ENCODE measurements at places on chromosomes 1 and 21.

DNA sequence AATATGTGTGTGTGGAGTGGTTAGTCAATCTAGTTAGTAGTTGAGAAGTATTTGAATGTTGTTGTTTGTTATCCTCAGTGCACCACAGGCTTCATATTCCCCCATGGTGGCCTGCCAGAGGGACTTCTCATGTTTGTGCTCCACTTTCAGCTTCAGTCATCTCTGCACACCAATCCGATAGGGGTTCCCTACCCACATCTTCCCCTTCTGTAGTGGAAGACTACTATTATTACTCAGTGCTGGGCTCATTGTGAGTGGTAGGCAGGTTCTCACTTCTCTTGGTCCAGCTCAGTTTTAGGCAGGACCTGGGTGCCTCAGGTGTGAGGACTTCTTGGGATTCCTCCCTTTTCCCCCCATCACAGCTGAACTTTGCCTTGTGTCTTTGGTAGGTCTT, 14.2 kb downstream of the MT1HL1 start:
- no peak for DNase-seq

- DNase-seq, result no peak
These were observed 354.7 kb downstream of the LMO4 start for GRCh38 chr1:87683196-87683956.

DNA sequence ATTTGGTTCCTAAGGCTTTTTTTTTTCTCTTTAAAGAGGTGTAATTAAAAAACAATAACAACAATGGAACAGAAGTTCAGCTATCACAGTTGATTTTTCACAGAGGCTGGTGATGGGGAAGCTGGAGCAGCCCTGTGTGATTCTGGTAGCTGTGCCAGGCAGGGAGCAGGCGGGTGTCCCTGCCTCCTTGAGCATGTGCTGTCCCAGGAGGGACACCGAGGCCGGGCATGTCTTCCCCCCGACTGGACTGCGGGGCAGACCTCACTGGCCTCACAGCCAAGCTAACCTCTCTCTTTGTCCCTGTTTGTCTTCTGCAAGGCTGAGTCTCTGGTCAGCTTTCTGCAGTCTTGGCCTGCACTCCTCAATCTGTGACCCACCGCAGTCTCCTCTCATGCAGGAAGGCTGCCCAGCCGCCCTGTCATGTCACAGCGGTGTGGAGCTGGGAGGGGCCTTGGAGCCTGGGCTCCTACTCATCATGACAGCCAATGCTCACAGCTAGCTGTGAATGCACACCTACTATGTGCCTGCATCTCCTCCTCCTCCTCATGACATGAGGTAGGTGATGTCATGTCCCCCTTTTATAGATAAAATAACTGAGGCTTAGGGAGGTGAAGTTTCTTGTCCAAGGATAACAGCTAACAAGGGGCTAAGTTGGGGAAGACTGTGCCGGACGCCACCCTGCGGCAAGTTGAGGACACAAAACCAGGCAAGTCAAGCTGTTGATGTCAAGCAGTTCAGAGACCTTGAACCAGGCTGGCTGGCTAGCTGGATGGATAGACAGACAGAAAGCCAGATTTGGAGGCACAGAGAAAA, 10.3 kb upstream of the ACTL8 start:
- no peak for DNase-seq

- DNase-seq, result no peak
These were observed 78.7 kb upstream of the ADAM30 start for GRCh38 chr1:119975006-119975405.

DNA sequence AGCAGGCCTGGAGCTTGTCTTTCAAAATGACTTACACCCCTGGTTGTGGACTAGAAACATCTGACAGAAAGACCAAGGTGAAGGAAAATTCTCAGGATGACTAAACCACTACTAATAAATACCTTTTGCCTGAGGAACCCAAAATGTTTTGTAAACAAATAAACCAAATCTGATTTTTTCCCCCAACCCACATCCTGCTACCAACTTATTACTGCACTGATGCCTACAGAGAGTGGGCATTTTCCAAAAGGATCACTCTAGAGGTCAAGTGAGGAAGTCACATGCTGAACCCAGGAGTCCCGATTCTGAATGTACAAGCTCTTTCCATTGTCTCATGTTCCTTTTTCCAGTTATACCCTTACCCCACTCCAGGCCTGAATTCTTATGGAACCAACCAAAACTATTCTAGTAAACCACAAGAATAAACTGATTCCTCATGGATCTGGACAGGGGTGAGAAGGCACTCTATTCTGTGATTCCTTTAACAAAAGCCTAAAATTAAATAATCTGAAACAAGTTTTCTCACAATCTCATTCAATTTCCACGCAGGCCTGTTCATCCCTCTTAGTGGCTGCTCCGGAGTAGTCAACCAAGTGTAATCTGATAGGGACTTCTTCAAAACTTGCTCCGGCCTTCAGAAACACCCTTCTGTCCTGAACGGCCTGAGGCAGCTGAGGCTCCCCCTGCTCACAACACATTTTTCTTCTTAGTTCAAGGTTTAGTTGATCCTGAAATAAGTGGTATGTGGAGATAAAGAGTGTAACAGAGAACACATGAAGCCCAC, 1.4 kb downstream of the PI4KB start:
- no peak for DNase-seq

DNA sequence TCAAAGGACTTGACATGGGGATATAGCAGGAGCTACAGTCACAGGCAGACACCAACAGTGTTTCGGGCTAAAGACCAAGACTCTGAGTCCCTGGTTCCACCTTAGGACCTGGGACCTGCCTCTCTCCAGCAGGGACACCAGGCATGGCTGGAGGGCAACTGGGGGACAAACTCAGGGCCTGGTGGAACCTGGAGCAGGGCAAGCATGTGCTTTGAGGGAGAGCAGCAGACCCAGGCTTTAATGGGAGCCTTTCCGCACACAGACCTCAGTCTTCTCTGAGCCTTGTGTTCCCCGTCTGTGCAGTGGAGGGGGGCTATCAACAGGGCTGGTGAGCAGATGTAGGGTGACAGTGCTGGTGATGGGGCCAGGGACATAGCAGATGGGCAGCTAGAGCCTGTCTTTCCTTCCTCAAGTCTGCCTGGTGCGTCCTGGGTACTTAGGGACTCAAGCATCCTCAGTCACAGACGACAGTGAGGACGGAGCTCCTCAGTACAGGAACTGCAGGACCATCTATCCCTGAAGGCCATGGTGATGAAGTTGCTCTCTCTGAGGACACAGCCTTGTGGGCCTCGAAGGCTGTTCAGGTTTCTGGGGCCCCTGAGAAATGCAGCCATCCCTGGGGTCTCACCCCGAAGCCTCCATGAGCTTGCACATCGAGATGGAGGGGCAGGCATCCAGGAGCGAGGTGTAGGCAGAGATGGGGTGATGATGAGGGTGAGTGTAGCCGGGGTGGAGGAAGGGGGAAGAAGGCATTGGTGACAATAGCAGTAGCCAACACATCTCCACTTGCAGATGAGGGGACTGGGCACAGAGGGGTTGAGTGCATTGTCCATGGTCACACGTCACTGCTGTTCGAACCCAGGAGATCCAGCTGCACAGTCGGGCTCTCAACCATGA, 593.4 kb downstream of the PTPRU start:
- peak; percentile 23 for DNase-seq

DNA sequence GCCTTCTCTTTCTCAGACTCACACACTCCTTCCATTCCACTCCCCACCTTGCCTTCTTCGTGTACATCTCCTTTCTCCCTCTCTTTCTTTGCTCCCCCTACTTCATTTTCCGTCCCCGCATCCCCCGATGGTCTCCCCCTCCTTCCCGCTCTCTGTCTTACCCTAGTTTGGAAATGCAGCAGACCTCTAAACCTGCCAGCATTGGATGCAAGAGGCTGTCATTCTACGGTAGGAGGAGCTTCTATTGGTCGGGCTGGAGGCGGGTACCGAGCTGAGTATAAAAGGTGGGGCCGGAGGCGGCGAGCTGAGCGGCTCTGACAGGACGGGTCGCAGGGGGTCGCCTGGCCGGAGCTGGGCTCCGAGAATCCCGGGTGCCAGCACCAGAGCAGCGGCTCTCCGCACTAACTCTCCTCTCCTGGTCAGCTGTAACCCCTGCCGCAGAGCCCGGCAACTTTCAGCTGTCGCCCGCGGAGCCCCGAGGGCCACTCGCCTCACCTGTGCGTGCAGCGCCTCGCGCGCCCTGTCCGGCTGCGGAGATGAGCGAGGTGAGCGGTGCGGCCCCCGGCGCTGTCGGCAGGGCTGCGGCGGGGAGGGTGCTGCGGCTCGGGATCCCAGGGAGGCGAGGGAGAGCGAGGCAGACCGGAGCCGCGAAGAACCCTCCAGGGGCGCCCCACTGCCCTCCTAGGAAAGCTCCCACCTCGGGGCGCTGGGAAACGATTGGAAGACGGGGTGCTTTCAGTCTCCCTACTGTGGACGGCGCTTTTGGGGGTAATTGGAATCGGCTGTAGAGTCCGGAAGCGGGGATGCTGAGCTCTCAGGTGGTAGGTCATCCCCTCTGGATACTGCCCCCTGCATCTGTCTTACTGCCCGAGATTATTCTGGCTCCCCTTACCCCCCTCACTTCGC, at the start of gene PCP4L1:
Gene PCP4L1, plus strand, starts transcription at position 307 of the 906 bp plus-strand sequence. Its CDS starts 230 bp downstream, at position 537.
- peak; percentile 63 for DNase-seq

GRCh38 chr21:35291973-35292627, 243.0 kb upstream of the RUNX1 start:
- DNase-seq, result no peak

DNA sequence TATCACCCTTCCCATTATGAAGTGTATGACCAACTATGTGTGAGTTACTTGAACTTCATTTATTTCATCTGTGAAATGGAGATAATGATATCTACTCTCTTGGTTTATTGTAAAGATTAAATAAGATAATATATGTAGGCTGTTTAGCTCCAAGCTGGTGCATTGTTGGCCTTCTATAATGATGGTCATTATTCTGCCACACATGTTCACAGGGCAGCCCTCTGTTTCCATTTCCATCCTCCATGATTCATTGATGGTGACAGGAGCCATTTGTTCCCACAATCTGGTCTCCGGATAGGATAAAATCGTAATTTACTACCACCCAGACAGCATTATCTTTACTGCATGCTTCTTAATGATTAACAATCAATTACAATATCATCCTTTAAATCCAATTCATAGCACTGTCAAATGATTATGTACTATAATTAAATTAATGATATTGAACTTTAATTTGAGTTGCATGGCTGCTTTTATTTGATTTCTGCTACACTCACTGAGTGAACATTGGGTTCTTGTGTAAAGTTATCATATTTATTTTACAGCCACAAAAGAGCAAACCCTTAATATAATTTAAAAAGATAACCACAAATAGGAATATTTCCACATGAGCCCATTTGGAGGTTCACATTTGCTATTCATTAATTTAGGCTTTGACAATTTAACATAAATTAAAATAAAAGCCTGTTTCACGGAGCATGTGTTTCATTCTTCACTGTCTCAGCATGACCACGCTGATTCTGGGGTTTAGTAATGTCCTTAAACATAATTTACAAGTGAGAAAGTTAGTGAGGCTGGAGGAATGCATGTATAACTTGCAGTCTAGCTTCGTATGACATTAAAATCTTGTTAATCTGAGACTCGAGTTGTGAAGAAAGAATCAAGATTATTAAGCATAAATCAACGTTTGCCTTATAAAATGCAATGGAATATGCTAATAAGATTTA, 596.4 kb upstream of the ZRANB2 start:
- DNase-seq, result no peak

GRCh38 chr1:77994117-77994705, 10.5 kb upstream of the DNAJB4 start:
- DNase-seq, result no peak

GRCh38 chr1:233679591-233680373, 65.9 kb downstream of the KCNK1 start:
- no peak for DNase-seq

- no peak for DNase-seq
These were observed 482.9 kb downstream of the PTBP2 start for GRCh38 chr1:97204468-97204867.

- peak; percentile 85 for DNase-seq
These were observed at the start of gene GLMP for GRCh38 chr1:156295391-156295947. Gene GLMP (minus strand): TSS chr1:156295679. CDS start chr1:156295645, 34 bp downstream.

Measured in sciatic nerve (tissue), 2 donors.